Kidney capillary endothelial cell (primary cell): ENCODE measurements at places on chromosomes 13 and 19.

DNA sequence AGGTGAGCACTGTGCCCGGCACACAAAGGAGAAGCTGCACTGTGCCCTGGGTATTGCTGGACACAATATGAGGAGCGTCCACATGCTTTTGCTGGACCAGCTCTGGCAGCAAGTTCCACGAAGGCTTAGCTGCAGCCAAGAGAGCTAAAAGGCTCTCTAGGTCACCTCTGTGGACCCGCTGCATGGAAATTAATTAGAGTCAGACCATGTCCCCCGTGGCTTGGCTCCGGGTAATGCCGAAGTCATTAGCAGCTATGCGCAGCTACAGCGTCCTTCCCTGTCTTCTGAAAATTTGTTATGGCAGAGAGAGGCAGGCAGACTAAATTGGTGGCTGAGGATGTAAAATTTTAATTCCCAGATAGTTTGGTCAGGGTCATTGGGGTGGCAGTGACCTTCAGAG lies 271.5 kb downstream of the SLC7A1 start:
- no peak for DNase-seq

- peak; percentile 33 for DNase-seq
These were observed 18.7 kb downstream of the GPR180 start for GRCh38 chr13:94620286-94620896.

- DNase-seq, result no peak
These were observed 1.3 kb downstream of the HAS1 start for GRCh38 chr19:51722492-51722891.

DNA sequence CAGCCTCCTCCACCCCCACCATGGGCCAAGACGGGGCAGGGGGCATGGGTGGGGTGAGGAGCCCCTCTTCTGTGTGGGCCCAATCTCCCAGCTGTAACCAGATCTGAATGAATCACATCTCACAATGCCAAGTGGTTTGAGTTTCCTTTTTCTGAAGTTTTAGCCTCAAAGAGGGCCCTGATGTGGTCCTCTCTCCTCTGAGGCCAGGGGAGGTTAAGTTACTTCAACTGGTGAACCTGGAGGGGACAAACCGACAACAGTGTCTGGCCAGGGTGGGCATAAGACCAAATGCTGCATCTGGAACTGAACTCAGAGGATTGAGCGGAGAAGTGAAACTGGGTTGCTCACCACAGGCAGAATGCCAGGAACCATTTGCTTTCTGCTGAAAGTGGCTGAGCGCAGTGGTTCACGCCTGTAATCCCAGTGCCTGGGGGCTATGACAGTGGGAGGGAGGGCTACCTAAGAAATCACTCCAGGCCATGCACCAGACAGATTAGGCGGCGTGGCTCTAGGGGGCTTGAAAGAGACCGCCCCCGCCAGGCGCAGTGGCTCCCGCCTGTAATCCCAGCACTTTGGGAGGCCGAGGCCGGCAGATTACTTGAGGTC lies 15.4 kb upstream of the IRGC start:
- no peak for DNase-seq

DNA sequence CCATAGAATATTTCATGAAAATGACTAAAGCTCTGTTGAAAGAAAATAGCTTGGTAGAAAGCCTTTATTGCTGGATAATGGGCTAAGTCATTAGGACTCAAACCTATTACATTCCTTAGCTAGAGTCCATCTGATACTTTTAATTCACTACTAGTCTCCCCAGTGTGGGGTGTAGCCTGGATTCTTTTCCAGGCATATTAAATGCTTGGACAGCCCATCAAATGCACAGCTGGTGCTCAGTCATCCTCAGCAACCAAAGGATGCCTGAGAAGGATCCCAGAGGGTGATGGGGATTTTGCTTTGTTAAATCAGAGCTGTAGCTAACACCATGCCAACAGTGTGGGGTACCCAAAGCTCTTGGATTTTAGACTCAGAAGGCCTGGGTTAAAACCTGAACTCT lies 153.5 kb downstream of the DLEU7 start:
- DNase-seq, result no peak

DNA sequence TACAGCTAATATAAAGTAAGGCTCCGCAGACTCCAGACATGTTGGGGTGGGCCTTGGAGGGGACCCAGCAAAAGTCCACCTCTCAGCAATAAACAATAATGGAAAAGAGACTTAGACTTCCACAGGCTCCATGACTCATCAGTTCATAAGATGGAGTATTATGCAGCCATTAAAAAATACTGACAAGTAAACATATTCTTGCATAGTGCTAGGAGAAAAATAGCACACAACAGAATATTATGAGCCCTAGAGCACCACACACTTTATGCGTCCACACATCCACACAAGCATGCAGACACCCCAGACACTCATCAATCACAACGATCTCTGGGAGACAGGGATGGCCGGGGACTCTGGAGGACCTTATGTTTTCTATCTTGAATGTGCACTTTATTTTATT lies 46.0 kb downstream of the PDCD5 start:
- DNase-seq, result no peak

- no peak for DNase-seq
These were observed 27.0 kb downstream of the NFIX start for GRCh38 chr19:13022111-13022858.

- DNase-seq, result no peak
These were observed 68.6 kb upstream of the KL start for GRCh38 chr13:32947411-32948276.

- DNase-seq, result no peak
These were observed 318.8 kb downstream of the SHISA2 start for GRCh38 chr13:25733001-25733491.

- no peak for DNase-seq
These were observed 51.8 kb upstream of the TPM4 start for GRCh38 chr19:16024266-16025107.

DNA sequence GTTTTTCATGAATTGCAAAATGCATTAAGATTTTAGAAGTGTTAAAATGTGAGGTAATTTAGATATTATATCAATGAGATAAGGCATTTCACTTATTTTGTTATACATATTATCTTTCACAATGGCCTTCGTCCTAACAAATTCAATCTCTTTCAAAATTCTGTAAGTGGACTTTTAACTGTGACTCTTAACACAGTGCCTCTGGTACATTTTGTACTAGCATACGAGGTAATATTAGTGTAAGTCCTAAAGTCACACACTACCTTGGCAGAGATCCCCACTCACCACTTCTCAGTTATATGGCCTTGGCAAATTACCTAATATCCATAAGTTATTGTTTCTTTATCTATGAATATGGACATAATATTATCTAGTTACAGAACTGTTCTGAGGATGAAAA lies 101.3 kb upstream of the SLITRK6 start:
- no peak for DNase-seq

DNA sequence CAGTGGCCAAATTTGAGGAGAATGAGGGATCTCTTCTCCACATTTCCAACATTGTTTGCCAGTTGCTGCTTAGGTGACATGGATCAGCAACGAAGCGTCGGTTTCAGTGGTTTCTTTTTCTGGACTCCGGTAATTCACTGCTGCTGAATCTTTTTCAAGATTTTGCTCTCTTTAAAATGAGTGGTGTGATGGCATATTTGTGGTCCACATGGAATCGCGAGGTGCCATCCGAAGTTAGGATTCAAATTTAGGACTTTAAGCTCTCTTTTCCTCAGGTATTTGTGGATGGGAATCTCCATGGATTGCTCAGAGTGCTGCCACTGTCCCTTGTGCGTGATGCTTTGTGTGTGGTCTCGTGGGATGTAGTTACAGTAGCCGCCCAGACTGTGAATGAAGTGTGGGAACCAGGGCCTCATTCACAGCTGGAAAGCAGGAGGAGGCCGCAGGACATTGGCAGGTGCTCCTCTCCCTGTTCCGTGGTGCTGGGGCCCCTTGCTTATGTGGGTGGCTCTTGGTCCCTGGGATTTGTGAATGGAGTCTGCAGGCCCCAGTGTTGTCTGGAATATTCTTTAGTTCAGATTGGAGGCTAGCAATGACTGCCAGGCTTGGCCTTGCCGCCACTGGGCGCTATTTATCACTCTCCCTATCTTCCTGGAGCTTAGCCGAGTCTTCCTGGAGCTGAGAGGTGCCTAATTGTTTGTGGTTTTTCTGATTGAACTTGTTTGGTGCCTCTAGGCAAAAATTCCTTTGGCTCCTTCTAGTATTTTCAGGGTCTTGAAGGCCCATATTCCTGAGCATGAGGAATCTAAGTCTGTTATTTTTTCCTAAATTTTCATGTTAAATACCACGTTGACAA lies 1.5 kb downstream of the ILF3 start:
- peak; percentile 35 for DNase-seq

GRCh38 chr13:110008816-110009215 lies 222.4 kb upstream of the IRS2 start:
- DNase-seq, result no peak

DNA sequence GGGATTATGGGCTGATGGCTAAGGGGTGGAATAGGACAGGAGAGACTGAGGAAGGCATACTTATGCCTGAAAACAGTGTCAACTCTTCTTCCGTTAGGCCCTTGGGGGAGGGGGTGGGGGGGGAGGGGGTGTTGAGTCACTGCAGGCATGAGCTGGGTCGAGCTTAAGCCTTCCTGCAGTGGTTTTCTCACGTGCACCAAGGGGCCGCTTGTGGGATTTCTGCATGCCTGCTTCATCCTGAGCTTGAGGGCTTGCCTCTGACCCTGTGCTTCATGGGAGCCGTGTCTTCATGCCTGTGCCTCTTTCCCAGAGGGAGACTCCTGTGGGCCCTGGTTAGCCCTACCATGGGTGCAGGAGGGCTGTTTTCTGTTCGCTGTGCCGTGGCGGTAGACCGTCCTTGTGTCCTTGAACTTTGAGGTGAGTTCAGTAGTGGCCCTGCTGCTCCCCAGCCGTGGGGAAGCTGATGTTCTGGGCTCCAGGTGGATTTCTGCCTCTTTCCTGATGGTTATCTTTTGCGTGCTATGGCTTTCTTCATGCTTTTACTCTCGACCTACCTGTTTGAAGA lies 186.1 kb downstream of the PCCA start:
- DNase-seq, result no peak

DNA sequence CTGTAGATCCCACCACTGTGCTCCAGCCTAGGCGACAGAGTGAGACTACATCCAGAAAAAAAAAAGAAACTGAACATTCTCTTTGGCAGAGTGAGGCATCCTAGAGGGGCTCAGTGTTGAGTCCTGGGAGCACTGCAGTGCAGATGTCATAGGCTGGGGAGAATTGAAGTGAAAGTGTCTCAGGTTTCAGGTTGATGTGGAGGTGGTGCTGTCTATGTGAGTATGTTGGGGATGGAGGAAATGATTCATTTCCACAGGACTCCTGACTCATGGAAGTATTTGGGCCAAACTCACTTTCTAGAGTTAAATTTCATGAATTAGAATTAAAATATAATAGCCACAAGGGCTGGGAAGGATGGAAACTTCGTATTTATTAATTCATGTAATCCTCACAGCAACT lies 134.4 kb upstream of the TSC22D1 start:
- DNase-seq, result peak; percentile 88

DNA sequence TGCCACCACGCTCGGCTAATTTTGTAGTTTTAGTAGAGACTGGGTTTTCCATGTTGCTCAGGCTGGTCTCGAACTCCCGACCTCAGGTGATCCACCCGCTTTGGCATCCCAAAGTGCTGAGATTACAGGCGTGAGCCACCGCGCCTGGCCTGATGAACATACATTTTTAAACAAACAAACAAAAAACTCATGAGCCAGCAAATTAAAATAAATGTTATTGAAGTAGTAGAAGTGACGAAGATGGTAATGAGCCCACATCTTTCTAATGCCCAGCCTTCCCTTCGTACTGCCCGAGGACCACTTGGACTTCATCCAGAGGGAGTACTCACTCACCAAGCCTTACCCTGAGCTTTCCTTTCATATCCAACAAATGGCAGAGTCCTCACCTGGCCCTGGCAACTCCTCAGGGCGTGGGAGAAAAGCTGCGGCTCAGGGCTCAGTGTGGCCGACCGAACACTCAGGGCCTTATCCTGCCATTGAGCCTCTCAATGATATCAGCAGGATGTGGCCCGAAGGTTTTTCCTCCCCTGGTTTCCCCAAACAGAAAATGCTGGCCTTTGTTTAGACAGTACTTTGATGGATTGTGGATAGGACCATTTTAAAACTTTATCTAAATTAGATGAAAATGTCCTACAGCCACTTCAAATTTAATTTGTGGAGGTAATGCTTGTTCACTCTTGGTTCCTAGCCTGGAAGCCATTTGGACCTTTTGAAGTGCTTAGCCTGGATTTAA lies 22.8 kb upstream of the ABCC4 start:
- DNase-seq, result no peak
